Left colon (tissue), 2 donors: ENCODE measurements at places on chromosomes 6 and 20.

GRCh38 chr6:11730641-11731040 lies 48.0 kb downstream of the ADTRP start:
- DNase-seq: no peak

DNA sequence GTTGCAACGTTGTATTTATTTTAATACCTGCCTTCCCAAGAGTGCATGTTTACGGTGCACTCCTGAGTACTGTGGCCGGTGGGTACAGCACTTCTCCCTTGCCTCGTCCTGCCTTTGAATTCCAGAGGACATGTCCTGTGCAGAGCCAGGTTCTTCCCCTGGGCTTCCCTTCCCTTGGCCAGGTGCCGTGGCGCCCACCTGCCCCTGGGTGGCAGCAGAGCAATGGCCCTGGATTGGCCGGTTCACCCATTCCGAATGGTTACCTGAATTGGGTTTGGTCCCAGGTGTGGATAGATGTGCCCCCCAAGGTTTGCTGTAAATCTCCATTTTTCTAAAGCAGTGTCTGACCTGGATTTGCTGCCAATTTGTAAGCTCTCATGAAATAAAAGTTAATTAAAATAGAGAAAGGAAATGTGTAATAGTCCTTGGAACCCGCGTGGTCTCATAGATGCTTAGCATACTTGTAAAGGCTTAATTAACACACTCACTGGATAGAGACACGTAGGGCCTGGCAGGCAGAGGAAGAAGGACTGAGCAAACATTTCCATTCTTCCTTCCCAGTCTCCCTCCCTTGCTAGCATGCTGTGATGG lies 40.6 kb downstream of the DTD1 start:
- no peak for DNase-seq

- no peak for DNase-seq
These were observed 31.1 kb downstream of the LAMA4 start for GRCh38 chr6:112223070-112223861.

GRCh38 chr6:159013229-159013628 lies 13.2 kb upstream of the RSPH3 start:
- no peak for DNase-seq

DNA sequence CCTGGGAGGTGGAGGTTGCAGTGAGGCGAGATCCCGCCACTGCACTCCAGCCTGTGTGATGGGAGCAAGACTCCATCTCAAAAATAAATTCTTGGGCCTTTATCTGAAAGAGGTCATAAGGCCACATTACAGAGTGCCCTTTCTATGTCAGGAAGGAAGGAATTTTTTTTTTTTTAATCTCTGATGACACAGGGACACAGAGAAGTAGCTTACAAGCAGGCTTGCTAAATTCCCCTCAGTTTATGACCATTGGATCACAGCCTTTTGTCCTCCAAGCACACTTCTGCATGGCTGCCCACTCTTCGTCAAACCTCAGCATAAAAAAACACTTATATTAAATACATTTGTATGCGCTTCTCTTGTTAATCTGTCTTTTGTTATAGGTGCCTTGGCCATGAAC lies 7.5 kb upstream of the IFNGR1 start:
- DNase-seq: no peak
